Kidney (tissue), 22 donors: ENCODE measurements at places on chromosomes 11 and 22. TPM values are rescaled to one million over a fixed set of nuclear protein-coding genes. Genes with fewer than 3 reads are reported as not detected.

Gene OR52H1
- 0.57 TPM for total RNA-seq

GRCh38 chr11:74638869-74639268 is 46.5 kb downstream of the POLD3 start:
- DNase-seq, result no peak

DNA sequence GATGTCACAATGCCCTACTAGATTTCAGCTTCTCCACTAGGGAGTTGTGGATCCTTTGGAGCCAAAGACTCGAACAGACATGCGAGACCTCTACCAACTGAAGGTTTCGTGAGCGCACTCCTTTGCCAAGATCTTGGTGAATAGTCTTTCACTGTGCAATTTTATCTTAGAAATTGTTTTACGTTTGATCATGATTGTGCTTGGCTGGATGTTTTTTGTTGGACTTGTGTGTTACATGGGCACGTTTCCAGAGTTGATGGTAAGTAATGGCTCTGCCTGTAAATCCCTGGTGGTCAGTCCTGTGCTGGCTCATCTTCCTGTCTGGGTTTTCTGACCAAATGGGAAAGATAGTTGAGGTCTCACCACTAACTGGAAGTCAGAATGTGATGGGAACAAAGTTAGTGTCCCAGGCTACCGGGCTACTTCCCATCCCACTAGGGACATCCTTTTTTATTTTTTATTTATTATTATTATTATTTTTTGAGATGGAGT is at the start of gene MISFA:
Gene MISFA, plus strand, starts transcription at position 51 of the 492 bp plus-strand sequence. Its CDS starts 140 bp downstream, at position 191.
- no peak for DNase-seq

GRCh38 chr11:34203377-34203871 is 98.0 kb downstream of the NAT10 start:
- DNase-seq, result peak; percentile 60

- DNase-seq, result no peak
These were observed 57.4 kb upstream of the NUP160 start for GRCh38 chr11:47905358-47906059.

- no peak for DNase-seq
These were observed 20.1 kb upstream of the SPINDOC start for GRCh38 chr11:63793161-63793560.

GRCh38 chr11:64064374-64065140 is 28.8 kb downstream of the FLRT1 start:
- DNase-seq, result no peak

Gene KCNE3
- 19.2 TPM for total RNA-seq

- DNase-seq, result no peak
These were observed 30.7 kb downstream of the PDE2A start for GRCh38 chr11:72643547-72643946.

DNA sequence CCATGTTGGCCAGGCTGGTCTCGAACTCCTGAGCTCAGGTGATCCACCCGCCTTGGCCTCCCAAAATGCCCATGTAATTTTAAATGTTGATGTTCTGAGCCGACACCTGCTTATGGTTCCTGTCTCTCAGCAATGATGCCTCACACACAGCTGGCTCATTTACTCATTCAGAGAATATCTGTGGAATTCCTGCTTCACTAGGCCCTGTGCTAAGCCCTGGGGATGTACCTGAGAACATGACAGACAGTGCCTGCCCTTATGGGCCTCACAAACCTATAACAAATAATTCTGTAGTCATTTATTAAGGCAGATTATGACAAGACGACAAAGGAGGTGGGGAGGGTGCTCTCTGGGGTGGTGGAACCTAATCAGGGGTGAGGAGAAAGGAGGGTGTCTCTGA is 93.7 kb downstream of the PRR5L start:
- no peak for DNase-seq

GRCh38 chr11:114846416-114846791 is 168.1 kb downstream of the NXPE2 start:
- no peak for DNase-seq

GRCh38 chr11:58963551-58964104 is 24.3 kb downstream of the GLYATL1 start:
- DNase-seq, result peak; percentile 52

DNA sequence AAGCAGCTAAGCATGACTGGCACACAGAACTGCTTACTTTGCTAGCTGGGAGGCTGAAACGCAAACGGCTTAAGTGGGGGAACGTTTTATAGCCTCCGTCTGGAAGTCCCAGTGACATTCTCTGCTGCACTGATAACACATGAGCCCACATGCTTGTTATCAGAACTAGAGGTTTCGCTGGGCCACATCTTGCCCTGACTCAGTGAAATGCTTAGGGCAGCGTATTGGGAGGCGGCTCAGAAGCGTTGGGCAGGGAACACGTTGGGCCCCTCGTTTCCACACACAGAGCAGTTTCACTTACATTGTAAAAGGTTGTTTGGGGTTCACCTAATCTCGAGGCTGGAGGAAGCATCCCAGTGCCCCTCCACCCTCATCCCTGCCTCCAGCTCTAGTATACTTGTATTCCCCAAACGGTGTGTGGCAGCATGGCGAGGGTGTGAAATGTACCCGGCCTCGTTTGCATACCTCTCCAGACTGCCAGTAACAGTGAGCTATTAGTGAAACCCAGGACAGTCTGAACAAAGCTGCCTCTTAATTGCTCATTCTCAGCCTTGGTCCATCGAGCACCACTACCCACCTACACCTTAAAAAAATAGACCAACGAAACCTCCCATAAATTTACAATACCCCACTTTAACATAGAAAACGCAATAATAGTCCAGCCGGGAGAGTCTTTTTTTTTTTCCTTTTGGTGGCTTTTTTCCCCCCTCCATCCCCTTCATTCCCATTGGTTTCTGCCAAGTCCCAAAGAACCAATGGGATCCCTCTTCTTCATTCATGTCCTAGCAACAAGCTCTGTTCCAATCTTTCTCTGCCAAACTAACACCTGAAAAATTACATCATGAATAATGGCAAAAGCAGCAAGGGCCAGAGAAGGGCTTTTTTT is 218.8 kb upstream of the SORL1-AS1 start:
- DNase-seq, result no peak

DNA sequence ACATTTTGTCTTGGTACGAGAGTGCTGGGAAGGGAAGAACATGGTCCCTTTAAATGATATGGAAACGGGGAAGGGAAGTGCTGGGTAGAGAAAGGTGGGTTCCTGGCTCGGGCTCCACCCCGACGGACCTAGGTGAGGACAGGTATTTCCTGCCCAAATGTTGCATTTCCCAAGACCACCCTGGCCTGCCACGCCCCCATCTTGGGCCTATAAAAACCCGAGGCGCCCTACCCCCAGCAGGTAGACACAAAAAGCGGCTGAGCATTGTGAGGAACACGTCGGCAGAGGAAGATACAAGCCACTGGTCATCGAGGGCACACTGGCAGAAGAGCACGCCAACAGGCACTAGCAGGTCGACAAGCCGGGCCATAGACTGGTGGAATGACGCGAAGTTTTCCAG is 99.4 kb downstream of the AASDHPPT start:
- DNase-seq, result no peak

DNA sequence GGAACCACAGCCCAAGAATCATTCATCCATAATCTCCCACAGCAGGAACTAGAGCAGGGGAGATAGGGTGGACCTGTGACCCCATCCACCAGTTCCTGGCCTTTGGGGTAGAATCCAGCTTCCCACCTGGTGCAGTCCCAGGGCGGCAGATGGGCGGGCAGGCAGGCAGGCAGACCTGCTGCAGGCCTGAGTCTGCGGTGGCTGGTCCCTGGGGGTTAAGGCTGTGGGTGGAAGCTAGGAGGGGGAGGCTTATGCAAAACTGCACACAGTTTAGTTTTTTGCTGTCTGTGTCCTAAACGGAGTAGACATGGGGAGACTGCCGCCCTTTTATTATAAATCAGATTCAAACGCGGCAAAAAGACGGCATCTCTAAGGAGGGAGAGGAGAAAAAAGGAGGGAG is 4.5 kb upstream of the NEFH start:
- no peak for DNase-seq

Gene GDPD4
- not detected for total RNA-seq

Gene DGCR6
- 1.7 TPM for total RNA-seq

DNA sequence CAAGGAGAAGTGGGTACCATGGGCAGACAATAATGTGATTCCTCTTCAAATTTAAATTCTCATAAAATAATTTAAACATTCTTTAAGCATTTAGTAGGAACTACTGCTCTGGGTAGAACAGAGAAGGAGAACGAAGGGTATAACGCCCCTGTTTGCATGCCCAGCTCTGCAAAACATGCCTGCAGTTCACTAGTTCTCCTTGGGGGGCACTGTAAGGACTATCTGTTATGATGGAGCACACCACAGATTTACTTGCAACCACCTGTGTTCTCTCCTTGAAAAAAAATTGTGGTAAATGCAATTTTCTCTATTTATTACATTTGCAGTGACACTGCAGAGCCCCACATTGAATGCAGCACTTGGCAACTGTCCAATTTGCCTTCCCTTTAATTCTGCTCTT is 100.3 kb downstream of the GUCY1A2 start:
- no peak for DNase-seq

Gene KBTBD4
- 20.1 TPM for total RNA-seq

Gene OR51B4
- total RNA-seq, result not detected

DNA sequence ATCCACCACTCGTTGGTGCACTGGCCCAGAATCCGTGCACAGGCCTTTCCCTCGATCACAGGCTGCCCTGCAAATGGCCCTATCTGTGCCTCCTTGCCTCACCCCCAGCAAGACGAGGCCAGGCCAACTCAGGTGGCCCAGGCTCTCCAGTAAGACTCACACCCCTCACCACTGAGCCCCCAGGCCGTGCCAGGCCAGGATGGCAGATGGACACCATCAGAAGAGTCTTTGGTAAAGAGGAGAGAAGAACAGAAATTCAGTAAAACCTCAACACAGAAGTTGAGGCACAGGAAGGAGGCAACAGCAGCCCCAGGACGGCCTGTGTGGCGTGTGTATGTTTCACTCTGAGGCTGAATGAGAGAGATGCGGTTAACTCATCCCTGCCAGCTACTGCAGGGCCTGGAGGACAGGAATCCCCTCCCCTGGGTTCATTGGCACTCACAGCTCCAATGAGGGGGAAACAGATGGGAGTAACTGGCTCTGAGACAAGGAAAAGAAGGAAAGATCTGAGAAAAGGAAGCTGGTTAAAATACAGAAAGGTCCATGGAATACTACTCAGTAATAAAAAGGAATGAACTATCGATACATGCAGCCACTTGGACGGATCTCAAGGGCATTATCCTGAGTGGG is 54.1 kb upstream of the WNT11 start:
- DNase-seq, result no peak

DNA sequence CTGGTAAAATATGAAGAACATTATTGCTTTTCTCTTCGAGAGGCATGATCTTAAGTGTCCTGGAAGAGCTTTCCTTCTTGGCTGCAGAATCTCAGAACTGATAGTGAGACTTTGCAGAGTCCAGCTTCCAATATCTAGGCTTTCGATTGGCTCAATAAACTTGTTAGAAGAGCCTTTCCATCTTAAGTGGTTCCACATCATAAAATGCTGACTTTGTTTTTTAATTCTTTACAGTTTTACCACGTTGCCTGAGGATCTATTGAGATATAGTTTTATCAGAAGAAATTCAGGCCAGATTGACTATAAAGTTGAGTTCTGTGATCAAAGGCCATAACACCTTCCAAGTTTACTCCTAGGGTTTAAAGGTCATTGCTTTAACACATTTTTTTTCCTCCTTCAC is 15.6 kb upstream of the DNAJB7 start:
- peak; percentile 4 for DNase-seq

Gene C11orf71
- total RNA-seq, result 12.3 TPM

Gene NXPE1
- total RNA-seq, result 0.25 TPM

Gene CRYBA4
- total RNA-seq, result 0.41 TPM

Gene APOL4
- total RNA-seq, result 8.7 TPM

GRCh38 chr11:24134879-24135589 is 361.8 kb upstream of the LUZP2 start:
- no peak for DNase-seq
